Uterus (tissue), 4 donors: ENCODE measurements at places on chromosomes 1 and 21. TPM values are rescaled to one million over a fixed set of nuclear protein-coding genes. Genes with fewer than 3 reads are reported as not detected.

The GBP6 gene
- not detected for total RNA-seq

The NUP210L gene
- total RNA-seq: not detected

The ARHGAP29 gene
- 20.0 TPM for total RNA-seq

The PCSK9 gene
- not detected for total RNA-seq

The HTR1D gene
- not detected for total RNA-seq

The KCNT2 gene
- total RNA-seq: 20.5 TPM

The PTPN22 gene
- 0.85 TPM for total RNA-seq

The PDZK1IP1 gene
- not detected for total RNA-seq

The LRRC53 gene
- total RNA-seq: not detected
